Stimulated activated CD4-positive, alpha-beta T cell treated with anti-CD3 and anti-CD28 coated beads, Interleukin-2, amount 100 ng/mL, for 48 hours (primary cell): ENCODE measurements at places on chromosomes 1 and 21.

GRCh38 chr1:53738205-53739108 is 507 bp downstream of the GLIS1 start:
- DNase-seq = no peak

GRCh38 chr1:49306507-49307070 is 529.9 kb upstream of the BEND5 start:
- no peak for DNase-seq

DNA sequence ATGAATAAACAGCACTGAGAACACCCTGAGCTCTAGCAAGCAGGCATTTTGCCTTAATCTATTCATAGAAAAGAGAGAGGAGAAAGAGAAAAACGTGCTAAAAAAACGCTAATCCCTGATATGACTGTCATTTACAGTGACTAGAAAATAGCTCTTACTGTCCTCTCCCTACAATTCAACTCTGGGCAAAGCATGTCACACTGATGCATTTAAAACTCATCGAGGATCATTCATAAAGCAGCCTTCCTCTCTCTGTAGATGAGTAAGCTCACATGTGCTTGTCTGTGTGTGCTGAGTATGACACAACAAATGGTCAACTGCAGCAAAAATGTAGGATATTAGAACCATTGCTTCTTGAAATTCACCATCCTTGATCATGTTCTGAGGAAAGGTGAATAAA is 109.0 kb downstream of the SGIP1 start:
- no peak for DNase-seq

DNA sequence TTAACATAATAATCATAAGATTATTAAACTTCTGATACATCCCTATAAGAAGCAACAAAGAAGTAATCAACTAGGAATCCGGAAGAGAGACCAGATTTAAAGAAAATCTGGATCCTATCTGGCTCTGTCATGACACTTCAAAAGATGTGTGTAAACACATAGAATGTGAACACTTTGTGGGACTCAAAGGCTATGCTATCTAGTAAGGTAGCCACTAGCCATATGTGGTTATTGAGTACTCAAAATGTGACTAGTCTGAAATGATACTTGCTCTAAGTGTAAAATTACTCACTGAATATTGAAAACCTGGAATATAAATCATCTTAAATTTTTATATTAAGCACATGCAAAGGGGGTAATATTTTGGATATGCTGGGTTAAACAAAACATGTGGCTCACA is 8.7 kb downstream of the FUBP1 start:
- no peak for DNase-seq

- DNase-seq = no peak
Observed at GRCh38 chr1:234780531-234781162, 170.7 kb upstream of the IRF2BP2 start.

- no peak for DNase-seq
Observed at GRCh38 chr1:68955424-68955823, 458.5 kb upstream of the DEPDC1 start.

DNA sequence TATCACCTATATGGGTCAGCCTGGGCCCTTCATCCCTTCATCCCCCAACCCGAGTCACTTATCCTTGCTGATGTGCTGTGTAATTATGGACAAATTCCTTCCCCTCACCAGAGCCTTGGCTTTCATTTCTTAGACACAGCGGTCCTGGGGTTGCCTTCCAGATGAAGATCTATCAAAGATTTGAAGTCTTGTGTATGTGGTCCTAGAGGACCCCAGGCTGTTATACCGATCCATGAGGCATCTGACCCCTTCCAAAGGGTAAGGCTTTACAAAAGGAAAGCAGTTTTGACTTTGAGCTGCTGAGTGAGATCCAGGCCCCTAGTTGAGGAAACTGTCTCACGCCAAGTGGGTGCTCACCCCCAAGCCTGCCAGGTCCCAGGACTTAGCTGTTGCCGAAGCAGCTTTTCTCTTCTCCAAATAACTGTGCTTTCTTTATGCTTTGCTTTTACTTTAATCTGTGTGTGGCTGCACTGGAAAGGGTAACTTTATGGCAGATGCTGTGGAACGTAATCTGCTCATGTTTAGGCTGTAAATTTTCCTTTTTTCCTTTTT is 37.6 kb downstream of the MAN1C1 start:
- DNase-seq = no peak

DNA sequence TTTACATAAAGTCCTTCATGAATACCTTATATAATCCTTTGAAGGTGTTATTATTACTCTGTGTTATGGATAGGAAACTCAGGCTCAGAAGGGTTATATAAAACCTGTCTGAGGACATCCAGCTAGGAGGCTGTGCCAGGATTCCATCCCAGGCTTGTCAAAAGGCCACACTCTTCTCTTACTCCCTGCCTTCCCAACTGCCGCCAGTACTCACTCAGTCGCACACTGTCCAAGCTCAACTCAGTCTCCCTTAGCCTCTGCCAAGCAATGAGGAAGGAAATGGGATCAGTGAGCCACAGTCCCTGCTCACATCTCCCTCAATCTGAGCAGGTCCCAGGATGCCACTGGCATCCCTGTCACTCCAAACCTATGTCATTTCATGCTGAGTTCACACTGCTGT is 94.4 kb downstream of the NAV1 start:
- no peak for DNase-seq

DNA sequence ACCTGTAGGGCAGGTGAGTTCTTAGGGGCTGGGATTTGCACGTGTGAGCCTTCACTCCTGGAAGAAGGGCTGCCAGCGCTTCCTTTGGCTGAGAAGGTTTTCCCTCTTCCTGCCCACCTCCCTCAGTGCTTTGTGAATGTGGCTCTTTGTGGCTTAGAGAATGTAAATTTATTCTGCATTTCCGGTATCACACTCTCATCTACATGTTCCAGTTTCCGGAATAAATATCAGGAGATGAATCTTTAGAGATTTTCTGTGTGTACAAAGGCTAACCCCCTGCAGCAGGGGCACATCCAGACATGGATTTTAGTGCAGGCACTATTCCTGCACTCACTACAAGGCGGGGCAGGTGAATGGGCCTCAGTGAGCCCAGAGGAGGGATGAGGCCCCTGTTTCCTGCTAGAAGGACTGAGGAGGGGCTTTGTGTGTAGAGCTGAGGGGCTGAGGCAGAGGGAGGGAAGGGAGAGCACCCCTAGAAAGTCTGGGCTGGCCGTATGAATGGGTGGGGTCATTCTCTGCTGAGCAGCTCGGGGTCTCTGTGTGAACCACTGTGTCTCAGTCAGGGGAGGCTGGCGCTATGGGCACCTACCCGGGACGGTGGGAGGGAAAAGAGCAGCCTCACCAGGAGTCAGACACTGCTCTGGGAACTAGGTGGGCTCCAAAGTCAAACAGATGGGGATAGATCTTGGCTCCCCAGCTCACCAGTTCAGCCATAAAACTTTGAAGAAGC is 207.5 kb downstream of the MATN1 start:
- DNase-seq = no peak

- no peak for DNase-seq
Observed at GRCh38 chr21:31872452-31873274, at the start of gene HUNK. TSS of gene HUNK (plus strand) at chr21:31873020. CDS start at chr21:31873675, 655 bp downstream.

- DNase-seq = no peak
Observed at GRCh38 chr1:87042111-87042811, 127.8 kb downstream of the HS2ST1 start.

- DNase-seq = no peak
Observed at GRCh38 chr1:153364766-153365666, 7.4 kb downstream of the S100A9 start.

DNA sequence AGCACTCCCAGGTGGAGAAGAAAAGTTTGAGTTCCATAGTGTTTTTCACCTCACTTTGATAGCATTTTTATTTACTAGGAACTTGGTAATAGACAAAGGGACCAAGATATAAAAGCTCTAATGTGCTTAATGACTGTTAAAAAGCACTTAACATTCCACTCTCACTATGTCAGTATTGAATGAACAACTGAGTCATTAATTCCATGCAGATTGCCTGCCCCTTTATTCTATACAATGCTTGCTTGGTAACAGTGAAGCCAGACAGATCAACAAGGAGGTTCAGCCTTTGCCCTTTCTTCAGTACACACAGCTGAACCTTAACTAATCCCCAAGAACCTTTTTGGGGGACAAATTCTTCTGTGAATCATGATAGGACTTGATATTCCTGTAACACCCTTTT is 425.5 kb downstream of the NUF2 start:
- no peak for DNase-seq

DNA sequence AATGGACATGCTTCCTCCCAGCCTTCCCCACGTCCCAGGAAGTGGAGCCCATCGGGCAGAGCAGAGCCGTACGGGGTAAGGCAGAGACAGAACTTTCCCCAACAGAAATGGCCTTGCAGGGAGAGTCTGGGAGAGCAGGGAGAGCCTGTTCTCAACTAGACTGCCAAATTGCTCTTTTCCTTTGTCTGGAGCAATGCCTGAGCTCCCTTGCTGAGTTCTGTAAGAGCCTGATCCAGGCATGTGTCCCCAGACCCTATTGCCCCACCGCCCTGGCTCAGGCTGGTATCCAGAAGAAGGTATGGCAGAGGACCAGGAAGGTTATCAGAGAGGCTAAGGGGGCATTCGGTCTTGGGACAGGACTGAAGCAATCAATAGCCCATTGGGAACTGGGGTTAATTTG is 79.9 kb downstream of the TMEM53 start:
- no peak for DNase-seq

DNA sequence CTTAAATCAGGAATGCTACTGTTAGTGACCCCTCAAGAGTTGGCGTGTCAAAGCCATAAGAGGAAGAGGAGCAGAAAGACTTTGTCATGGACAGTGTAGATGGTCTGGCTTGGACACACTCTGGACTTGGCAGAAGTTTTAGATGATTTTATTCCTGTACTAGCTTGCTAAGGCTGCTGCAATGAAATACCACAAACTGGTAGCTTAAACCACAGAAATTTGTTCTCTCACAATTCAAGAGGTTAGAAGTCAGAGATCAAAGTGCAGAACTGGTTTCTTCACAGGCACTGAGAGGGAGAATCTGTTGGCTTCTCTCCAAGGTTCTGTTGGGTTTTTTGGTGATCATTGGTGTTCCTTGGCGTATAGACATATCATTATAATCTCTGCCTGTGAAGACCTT is 869.8 kb upstream of the B3GALT2 start:
- DNase-seq = no peak
